Gastrocnemius medialis (tissue), 4 donors: ENCODE measurements at places on chromosomes 4 and X. TPM values are rescaled to one million over a fixed set of nuclear protein-coding genes. Genes with fewer than 3 reads are reported as not detected.

- no peak for DNase-seq
- H3K27ac ChIP-seq, result no peak overlapping the region
- H3K27me3 ChIP-seq, result no peaks in the 10 kb centered on the region
- peaks cover 33% of the 10 kb centered on the region for H3K4me1 ChIP-seq
- no peaks in the 10 kb centered on the region for H3K36me3 ChIP-seq
- no peak overlapping the region for H3K4me3 ChIP-seq
These were observed 28.1 kb downstream of the DDIT4L start for GRCh38 chr4:100162027-100162685.

GRCh38 chrX:94492541-94492940 lies 818.5 kb downstream of the FAM133A start:
- DNase-seq, result no peak
- no peak overlapping the region for H3K4me3 ChIP-seq
- no peaks in the 10 kb centered on the region for H3K36me3 ChIP-seq
- no peaks in the 10 kb centered on the region for H3K27me3 ChIP-seq
- no peak overlapping the region for H3K27ac ChIP-seq

- no peaks in the 10 kb centered on the region for H3K27me3 ChIP-seq
- no peak for DNase-seq
- no peak overlapping the region for H3K27ac ChIP-seq
- H3K36me3 ChIP-seq, result no peaks in the 10 kb centered on the region
- no peak overlapping the region for H3K4me3 ChIP-seq
These were observed 73.1 kb upstream of the ANKRD50 start for GRCh38 chr4:124785645-124786044.

DNA sequence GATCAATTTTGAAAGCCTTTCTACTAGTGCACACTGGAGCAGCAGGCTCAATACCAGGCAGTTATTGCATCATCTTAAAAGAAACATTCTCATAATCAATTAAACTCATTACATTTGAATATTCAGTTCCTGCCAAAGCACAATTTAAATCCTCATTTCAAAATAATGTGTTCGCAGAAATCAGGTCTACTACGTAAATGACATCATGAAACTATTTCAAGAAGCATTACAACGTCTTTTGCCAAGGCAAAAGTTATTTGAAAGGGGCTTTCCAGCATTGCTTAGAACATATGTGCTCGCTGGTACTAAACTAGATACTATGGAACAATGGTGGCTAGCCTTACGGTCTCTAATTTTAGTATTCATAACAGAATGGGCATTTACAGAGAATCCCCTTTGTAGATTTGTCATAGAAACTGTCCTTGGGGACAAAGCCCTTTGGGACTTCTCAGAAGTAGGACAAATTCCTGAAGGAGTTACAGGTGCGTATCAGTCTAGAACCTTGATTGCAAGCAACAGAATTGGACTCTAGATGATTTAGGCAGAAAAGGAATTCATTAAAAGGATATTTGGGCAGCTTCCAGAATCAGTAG lies 27.6 kb upstream of the HUWE1 start:
- no peak overlapping the region for H3K27ac ChIP-seq
- DNase-seq, result no peak
- H3K4me3 ChIP-seq, result no peak overlapping the region
- H3K27me3 ChIP-seq, result no peaks in the 10 kb centered on the region

CLCN4 gene
- 72.5 TPM for total RNA-seq

PCGF3 gene
- total RNA-seq, result 23.0 TPM
